ENCODE measurements at places on chromosomes 1 and 21. TPM values are rescaled to one million over a fixed set of nuclear protein-coding genes. Genes with fewer than 3 reads are reported as not detected.

- no peak for DNase-seq
Observed at GRCh38 chr1:236904892-236905741, 99.1 kb downstream of the MT1HL1 start.

GRCh38 chr1:38330799-38331198, 284.2 kb upstream of the POU3F1 start:
- DNase-seq = no peak

DNA sequence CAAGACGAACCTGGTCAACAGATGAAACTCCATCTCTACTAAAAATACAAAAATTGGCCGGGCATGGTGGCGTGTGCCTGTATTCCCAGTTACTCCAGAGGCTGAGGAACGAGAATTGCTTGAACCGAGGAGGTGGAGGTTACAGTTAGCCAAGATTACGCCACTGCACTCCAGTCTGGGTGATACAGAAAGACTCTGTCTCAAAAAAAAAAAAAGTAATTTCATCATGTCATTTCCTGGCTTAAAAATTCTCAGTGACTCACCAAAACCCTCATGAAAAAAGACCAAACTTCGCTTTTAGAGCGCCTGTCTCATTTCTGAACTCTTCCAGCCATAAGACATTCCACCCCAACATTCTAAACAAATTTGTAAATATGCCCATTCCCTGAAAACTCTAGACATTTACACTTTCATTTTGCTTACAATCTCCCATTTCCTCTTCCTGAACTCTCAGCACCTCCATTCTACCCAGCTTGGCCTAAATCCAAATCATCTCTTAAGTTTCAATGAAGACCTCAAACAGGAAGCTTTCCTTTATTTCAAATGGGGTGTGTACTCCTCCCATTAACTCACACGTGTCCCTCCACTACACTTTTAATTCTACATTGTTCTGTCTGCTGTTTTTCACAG, 50.5 kb upstream of the PRRC2C start:
- no peak for DNase-seq

Gene CEP350
- polyA plus RNA-seq = 26.1 TPM

Gene CFHR1
- polyA plus RNA-seq = 0.25 TPM
